ENCODE measurements at places on chromosomes 6 and 20.

DNA sequence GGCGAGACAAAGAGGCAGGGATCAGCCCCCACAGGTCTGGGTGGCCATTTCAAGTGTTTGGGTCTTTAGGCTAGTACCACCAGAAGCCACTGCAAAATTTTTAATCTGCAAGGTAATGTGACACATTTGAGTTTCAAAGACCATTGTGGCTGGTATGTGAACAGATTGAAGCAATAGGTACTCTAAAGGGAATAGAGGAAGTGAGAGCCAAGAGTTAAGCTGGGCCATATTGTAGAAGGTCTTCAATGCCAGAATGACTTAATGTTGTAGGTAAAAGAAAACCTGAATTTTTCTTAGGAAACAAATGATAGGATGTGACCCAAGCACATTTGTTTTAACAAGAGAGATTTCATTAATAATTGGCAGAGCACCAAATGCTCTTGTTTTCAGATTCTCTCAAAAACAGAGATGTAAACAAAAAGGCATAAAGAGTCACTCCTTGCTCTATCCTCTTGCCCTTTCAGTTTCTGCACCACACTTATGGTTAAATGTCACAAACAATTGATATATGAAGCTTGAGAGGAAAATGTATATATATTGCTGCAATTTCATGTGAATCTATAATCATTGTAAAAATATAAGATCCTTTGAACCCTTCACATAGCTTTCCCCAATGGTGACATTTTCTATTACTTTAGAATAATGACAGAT is 307.1 kb upstream of the PLN start:
- DNase-seq: no peak

- no peak for DNase-seq
These were observed 25.1 kb downstream of the LOC128125822 start for GRCh38 chr6:63597141-63598048.

DNA sequence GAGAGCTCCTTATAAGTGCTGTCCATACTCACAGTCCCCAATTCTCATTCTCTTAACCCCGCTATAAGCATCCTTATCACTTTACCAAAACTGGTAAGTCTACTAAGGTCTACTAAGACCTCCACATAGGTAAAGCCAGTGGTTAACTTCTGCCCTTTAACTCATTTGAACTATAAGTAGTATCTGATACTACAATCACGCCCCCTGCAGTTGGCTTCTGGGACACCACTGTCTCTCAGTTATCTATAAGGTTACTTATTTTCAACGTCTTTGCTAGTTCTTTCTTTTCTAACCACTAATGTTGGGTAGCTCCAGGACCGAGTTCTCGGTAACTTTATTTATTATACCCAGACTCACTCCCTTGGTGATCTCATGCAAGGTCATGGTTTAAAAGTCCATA is 142.6 kb downstream of the ARHGAP18 start:
- no peak for DNase-seq

- DNase-seq: no peak
These were observed 159.3 kb upstream of the TNFAIP3 start for GRCh38 chr6:137707590-137708360.

GRCh38 chr6:4814212-4814611 is 38.0 kb downstream of the CDYL start:
- no peak for DNase-seq

DNA sequence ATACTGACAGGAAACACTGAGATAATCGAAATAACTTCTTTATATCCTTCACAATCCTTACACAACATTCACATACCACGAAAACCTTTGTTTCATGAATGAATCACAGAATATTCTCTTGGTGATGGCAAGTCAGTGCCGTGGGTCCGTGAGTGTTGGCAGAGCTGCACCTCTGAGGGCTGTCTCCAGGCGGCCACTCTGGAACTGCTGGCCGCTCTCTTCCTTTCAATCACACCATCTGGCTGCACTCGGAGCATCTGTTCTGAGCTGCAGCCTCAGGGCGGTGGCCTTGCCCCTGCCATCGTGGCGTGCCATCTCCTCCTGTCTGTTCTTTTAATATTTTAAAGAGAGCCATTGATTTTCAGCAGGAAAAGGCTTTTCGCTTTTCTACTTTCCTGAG is 129.4 kb upstream of the AFDN start:
- DNase-seq: no peak

DNA sequence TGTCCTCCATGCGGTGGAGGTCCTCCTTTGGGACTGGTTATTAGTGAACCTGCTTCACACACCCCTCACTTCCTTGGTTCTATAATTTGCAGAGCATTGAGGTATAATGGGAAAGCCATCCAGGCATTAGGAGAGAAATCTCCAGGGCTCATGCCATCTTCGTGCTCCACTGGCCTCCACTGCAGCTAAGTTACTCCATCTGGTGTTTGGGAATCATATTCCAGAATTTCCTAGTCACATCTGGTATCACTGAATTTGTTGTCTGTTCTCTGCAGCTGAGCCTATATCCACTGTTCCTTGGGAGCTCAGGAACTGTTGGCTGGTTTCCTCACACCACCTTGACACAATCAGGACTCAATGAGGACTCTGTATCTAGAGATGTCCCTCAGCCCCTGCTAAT is 173.0 kb upstream of the TSHZ2 start:
- DNase-seq: no peak

DNA sequence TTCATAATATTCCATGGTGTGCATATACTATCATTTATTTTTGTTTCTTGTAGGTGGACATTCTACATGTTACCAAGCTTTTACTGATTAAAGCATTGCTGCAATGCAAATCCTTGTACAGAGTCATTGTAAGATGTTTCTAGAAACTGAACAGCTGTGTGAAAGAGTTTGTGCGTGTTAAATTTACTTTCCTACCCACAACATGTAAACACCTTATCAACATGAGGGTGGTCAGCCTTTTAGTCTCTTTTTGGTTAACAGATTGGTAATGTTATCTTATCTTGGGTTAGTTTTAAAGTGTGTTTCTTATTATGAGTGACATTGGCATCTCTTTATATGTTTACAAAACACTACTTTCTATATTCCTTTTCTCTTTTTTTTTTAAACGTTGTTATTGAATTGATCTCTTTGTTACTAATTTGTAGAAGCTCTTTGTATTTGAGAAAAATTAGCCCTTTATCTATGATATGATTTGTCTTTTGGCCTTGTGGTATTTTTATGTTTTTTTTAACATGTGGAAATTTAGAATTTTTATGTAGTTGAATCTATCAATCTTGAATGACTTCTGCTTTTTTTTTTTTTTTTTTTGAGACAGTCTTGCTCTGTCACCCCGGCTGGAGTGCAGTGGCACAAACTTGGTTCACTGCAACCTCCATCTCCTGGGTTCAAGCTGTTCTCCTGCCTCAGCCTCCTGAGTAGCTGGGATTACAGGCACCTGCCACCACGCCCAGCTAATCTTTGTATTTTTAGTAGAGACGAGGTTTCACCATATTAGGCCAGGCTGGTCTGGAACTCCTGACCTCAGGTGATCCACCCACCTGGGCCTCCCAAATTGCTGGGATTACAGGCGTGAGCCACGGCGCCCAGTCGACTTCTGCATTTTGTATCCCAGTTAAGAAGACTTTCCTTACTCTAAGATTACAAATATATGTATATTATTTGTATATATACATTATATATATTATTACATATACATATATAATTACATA is 112.1 kb downstream of the TCP11 start:
- DNase-seq: no peak

All from amygdala (tissue), 56 donors.